NCI-H1417 treated with DMSO at 0.1 percent for 48 hours (cell line): ENCODE measurements at places on chromosomes 2 and 18.

- no peak for DNase-seq
Measured at GRCh38 chr2:101272045-101272784, 19.5 kb downstream of the CNOT11 start.

DNA sequence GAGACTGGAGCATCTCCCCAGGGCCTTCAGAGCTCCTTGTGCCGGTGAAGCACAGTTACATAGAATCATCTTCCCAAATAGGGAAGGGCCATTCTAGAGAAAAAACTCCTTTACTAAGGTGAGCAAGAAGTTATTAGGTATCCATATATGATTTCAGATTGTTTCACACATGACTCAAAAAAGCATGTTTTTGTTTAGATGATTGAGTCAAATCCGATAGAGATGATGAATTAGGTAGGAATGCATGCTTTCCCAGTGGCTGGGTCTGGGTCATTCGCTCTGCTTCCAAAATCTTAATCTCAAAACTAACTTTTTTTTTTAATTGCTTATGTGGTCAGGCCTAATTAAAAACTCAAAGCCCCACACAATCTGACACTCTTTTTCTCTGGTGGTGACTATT is 3.8 kb downstream of the NT5C1B start:
- DNase-seq: no peak

DNA sequence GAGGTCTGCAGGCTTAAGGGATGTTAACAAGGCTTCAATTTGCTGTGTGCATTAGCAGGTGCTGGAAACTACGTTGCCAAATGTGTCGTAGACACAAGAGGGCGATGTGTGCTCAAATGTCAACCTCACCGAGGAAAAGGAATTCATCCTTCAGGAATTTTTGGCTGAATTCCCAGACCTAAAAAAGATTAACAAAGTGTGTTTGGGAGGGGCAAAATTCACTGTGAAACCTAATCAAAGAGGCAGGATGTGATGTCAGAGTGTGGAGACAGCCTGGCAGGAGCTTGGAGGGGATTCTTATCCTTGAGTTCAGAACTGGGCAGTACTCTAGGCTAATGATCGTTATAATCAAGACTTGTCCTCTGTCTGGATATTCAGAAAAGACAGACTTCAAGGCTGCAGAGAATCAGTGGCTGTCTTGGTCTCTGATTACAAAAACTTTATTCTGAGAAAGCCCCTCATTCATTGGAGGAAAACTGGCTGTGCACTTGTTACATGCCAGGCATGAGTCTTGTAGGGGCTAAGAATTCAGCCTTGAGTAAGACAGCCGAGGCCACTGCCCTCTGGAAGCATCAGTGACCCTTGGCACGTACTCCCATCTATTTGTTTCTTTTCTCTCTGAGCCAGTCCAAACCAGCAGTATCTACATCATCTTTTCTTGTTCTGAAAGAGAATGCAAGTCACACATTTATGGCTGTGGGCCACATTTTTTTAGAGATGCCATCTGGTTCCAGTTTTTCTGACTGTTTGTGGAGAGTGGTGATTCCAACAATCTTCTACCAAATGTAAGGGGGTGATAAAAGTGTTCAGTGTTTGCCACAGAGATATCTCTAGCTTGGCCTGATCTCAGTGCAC is 18.7 kb upstream of the SCYGR1 start:
- DNase-seq: peak; percentile 2

- no peak for DNase-seq
Measured at GRCh38 chr2:8644605-8645175, 37.2 kb upstream of the ID2 start.

GRCh38 chr2:2791031-2791430 is 460.0 kb upstream of the MYT1L start:
- no peak for DNase-seq

DNA sequence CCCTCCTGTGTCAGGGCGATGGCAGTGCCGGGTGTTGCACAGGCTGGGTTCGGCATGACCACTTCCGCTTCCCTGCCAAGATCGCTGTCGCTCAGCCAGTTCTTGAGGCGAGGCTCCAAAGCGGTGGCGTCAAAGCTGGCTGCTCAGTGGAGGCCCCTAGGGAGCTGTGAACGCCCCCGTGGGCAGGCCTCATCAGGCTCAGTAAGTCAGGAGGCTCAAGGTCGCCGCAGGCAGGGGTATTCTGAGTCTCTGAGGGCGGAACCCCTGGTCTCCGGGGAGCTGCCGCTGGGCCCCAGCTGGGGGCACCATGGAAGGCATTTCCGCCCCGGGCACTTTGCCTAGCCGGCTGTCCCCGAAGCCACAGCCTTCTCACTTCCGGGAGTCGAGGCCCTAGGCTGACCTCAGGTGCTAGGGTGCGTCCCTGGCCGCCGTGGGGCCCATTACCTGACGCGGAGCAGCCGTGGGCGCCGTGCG is 210.4 kb downstream of the SOCS6 start:
- DNase-seq: no peak

DNA sequence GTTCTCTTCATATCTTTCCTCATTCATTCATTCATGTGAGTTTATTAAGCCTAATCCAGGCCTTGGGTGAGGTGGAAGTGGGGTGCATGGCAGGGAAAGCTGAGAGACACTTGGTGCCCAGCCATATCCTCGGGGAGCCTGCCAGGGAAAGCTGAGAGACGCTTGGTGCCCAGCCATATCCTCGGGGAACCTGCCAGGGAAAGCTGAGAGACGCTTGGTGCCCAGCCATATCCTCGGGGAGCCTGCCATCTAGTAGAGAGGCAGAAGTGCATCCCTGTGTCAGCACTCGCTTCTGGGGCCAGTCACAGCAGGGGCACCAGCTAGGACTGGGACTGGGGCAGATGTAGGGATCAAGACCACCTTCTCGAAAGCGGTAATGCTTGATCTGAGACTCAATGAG is 39.4 kb downstream of the DDX18 start:
- DNase-seq: no peak

DNA sequence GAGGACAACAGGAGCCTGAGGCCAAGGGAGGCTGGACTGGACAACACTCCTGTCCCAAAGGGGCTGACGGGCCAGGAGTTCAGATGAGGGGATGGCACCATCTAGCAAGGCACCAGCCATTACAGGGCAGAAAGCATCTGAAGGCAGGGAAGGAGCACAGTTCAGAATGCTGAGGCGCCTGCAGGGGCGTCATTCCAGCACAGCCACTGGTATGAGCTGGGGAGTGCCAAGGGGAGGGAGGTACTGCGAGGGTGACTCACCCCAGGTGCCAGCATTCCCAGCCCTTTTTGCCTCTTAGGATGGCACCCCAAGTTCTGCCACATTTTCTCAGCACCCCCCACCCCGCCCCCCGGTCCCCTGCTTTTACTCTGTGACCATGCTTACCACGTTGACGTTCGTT is 129.8 kb upstream of the EPAS1 start:
- DNase-seq: no peak

GRCh38 chr2:133292259-133292658 is 276.0 kb downstream of the NCKAP5 start:
- DNase-seq: no peak

DNA sequence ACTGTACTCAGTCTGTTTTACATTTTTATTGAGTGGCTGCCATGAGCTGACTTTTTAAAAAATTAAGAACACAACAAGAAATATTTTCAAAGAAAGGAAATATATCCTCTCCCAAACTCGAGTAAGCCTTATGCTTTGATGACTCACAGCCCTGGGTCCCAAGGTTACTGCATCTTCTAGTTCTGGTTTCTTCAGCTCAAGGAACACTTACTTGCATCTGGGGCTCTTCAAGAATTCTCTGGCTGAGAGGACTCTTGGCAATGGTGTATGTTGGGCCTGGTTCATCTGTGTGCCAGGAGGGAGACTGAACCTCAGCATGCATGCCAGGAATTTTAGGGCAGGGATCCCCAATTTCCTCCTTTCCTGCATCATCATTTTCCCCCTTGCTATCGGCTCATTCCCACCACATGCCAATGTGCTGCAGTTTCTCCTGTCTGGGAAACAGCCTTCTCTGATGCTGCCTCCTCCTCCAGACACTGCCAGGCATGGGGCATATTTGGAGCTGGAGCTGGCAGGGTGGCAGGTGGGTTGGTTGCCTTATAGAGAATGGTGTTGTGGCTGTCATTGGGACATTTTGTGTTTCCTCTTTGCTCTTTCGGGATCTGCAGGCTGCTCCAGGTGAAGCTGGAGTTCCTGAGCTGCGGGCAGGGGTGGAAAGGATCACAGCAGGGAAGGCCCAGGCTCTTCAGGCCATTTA is 192.2 kb upstream of the HS6ST1 start:
- DNase-seq: no peak

GRCh38 chr2:196849895-196850294 is 40.7 kb upstream of the C2orf66 start:
- DNase-seq: no peak

DNA sequence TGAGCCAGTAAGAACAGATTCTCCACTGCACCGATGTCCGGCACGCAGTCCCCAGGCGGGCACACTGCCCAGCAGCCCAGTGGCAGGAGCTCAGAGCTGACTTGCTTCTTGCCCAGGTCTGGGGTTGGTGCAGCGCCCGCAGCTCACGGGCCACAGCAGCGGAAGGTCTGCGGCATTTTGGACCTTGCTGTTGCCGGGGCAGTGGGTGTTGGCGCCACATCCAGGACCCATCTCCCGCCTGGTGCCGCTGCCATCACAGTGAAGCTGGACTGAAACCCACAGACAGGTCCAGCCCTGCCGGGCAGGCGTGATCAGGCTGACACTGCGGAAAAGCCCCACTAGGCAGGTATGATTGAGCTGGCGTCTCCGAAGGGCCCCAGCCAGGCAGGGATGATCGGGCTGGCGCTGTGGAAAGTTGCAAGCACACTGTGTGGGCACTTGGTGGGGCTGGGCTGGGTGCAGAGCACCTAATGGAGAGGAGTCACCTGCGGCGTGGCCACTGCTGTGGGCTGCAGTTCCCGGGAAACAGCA is 75.5 kb downstream of the SLC66A2 start:
- no peak for DNase-seq

DNA sequence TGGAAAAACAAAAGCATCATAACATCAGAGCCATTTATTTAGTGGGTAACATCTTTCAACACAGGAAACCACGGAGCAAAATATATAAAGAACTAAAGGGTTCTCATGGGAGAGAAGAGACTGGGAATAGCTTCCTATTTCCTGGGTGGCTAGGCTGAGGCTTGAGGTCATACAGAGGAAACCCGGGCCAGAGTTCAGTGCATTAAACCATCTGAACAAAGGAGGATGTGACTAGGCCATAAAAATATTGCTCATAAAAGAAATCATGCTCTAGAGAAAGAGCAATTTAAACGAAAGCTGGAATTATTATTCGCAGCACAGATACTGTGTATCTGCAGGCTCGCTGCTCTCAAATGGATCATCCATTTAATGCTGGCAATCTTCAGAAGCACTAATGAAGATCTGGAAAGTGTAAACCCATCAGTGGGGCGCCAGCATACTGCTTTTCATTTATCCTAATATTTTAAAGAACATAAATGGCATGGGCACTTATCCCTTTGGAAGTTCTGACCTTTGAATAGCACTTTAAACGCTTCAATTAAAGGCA is 83.3 kb downstream of the GALNT14 start:
- DNase-seq: no peak

DNA sequence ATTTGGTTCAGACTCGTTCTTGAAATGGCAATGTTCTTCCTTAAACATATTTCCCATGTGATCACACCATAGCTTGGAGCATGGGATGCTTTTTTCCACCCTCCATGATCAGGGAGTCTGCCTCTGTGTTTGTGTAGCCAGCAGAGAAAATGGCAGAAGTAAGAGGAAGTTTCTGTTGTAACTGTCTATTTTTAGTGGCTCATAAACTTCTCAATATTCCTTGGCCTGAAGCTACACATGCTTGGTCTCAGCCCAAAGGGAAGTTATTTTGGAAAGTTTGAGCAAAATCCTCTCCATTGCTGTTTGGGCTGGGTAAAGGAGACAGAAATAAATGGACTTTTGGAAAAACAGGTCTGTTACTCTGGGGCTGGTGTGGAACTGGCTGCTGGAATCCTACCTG is 33.4 kb upstream of the ITGA6 start:
- DNase-seq: no peak

DNA sequence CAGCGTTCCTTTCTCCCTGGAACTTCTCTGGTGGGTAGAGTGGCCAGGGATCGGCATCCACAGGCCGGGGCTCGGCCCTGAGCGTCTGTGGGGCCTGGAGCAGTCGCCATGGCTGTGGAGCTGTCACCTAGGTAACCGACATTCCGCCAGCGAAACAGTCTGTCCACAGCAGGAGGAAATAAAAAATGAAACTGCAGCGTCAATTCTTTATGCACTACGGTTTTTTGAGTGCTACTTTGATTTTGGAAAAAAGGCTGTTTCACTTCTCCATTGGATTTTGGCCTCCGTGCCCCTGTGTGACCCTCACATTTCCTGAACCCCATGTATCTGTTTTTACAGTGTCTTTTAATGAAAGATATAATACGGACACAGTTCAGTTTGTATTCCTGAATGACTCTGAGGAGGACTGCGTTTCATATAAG is 163.4 kb downstream of the LDLRAD4 start:
- DNase-seq: no peak

GRCh38 chr2:27211241-27211942 is 449 bp upstream of the ATRAID start:
- DNase-seq: no peak

GRCh38 chr2:66982766-66983165 is 414.4 kb upstream of the ETAA1 start:
- no peak for DNase-seq

- DNase-seq: no peak
Measured at GRCh38 chr2:120594856-120595685, 140.6 kb upstream of the GLI2 start.

GRCh38 chr18:56702946-56703345 is 51.8 kb downstream of the WDR7 start:
- DNase-seq: peak; percentile 63

DNA sequence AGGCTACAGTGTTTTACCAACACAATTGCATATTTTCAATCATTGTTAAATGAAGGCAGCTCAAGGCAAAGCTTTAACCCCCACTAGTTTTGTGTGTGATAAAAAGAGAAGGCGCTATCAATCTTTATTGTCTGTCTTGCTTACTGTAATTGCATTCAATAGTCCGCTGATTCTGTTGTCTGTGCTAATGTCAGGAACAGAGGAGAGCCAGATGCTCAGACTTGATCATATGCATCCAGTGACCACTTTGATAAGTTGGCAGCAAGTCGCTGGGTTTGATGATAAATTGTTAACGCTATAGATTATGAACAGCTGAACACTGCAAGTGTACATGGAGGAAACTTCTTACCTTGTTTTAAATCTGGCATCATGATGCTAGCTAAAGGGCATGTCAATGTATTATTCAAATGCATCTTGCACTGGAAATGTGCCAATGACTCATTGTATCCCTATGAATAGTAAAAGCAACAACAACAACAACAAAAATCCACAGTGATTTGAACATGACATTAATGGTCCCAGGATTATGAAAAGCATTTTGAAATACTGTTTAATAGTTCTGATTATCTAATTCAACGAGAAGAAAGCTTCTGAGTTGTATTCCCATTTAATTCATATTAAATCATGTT is 423.5 kb upstream of the FANCL start:
- DNase-seq: no peak
